Trophoblast cell (in vitro differentiated cells and primary cell): ENCODE measurements at places on chromosomes 16 and 17.
A peak's percentile ranks its signal among the peaks of the same experiment; 100 is the strongest.

GRCh38 chr17:32936186-32936893 is 8.4 kb downstream of the TMEM98 start:
- no peak for DNase-seq

DNA sequence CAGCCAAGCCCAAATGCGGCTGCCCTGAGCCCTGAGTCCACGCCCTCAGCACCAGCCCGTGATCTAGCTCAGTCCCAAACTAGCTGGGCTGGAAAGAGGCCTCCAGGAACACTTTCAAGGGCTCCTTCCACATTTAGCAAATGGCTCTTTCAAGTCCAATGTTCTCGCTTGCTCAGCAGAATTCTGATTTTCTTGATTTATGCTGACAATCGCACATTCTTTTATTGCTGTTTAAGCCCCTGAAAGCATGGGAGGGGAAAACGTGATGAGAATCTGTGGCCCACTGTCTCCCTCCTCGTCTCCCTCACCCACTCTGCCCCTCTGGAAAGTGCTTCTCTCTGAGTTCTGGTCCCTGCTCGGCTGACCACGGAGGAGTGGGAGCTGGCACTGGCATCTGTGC is 293.8 kb downstream of the FOXL1 start:
- no peak for DNase-seq

GRCh38 chr17:55641676-55642081 is 81.0 kb downstream of the TMEM100 start:
- DNase-seq, result peak; percentile 39

- no peak for DNase-seq
These were observed 60.0 kb upstream of the BCAR1 start for GRCh38 chr16:75311383-75311938.

DNA sequence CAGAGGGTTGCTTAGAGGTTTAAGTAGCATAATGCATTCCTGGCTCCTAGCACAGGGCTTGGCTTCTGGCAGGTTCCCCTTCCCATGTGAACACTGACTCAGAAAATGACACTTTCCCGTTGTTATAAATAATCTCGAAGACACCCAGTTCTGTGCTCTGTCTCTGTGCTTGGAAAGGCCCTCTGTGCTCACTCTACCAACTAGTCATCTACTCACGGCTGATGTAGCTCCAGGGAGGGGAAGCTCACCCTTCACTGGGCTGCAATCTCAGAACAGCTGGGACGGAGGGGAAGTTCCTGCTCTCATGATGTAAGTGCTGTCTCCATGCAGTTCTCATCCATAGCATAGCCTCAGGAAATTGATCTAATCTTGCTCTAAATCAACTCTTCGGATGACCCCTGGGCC is 230.5 kb upstream of the ASIC2 start:
- peak; percentile 53 for DNase-seq

- no peak for DNase-seq
These were observed 2.0 kb upstream of the CES3 start for GRCh38 chr16:66958857-66959703.

DNA sequence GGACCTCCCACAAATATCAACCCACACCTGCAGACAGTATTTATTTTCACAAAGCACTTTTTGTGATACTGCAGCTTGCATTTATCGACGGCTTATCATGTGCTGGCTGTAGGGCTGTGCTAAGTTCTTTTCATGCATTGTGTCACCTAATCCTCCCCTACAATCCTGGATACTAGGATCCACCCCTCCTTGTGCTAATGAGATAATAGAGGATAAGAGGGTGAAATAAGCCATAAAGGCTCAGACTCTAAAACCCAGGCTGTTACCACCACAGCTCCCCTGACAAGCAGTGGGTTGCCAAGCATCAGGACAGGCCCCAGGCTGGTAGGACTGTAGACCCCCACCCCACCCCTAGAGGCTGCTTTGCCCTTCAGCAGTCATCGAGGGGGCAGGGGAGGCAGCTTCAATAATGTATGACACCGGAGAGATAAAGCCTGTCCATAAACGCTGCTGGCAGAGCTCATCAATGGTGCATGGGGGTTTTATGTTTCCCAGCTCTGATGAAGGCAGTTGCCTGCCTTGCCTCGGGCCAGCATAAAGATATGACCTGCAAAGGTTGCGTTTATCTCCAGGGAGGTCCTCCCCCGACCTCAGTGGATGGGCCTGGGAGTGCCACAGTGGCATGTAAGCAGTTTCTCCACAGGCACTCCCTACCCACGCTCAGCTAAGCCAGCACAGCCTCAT is 73.9 kb upstream of the C16orf82 start:
- no peak for DNase-seq

DNA sequence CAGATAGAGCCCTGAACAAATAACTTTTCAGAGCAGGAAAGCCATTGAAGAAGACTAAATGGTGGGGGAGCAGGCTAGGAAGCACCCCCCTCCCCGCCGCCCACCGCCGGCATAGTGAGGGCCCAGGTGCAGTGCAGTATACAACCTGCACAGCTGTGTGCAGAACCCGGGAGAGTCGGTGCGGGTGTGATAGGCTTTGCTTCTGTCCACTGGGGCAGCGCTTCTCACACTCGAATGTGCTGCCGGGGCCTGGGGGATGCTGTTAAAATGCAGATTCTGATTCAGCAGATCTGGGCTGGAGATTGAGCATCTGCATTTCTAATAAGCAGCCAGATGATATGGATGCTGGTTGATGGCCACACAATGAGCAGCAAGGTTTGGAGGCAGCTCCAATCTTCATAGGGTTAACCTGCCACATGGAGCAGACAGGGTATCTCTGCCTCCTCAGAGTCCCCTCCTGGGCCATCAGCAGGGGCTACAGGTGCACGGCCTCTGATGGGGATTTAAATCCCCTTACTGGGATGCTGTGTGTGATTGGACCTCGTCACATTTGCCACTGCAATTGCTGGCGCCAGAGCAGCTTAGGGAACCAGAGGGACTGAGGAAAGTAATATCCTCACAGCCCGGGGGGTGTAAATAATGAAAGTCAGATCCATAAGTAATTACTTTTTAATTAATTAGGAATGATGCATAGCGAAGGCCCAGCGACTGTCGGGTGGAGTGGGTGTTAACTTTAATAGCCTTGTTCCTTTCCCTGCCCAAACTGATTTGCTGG is 172.0 kb upstream of the RPL38 start:
- no peak for DNase-seq

DNA sequence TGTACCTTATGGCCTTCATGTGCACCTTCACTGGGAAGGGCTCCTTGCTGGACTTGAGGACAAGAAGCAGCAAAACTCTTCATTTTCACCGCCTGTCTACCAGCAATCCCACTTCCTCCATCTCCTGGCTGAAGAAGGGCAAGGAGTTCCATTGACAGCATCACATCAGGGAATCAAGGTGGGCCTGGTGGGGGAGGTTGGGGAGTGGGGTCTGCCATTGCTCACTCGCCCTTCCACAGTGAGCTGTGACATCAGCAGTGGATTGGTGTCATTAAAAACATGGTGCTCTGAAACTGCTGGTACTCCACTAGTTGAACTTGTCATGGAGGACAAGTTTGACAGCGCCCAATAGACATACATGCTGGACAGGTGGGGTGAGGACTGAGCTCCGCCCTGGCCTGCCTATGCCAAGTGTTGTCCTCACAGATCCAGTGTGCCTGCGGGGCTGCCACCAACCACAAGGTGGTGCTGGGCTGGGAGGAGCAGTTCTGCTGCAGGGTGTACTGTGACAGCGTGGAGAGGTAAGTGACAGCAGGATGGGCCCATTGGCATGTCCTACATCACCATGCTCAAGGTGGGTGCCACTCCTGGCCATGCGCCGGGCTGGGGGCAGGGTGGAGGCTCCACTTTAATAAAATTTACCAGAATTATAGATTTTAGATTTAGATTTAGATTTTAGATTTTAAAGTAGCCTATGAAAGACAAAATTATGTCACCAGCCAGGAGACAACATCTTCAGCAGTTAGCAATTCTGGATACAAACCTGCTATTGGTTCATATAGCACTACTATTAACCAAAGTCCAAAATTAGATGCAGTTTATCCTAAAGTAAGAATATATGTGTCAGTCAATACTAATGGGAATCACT is 1729.1 kb downstream of the TP53TG3F start:
- peak; percentile 4 for DNase-seq

DNA sequence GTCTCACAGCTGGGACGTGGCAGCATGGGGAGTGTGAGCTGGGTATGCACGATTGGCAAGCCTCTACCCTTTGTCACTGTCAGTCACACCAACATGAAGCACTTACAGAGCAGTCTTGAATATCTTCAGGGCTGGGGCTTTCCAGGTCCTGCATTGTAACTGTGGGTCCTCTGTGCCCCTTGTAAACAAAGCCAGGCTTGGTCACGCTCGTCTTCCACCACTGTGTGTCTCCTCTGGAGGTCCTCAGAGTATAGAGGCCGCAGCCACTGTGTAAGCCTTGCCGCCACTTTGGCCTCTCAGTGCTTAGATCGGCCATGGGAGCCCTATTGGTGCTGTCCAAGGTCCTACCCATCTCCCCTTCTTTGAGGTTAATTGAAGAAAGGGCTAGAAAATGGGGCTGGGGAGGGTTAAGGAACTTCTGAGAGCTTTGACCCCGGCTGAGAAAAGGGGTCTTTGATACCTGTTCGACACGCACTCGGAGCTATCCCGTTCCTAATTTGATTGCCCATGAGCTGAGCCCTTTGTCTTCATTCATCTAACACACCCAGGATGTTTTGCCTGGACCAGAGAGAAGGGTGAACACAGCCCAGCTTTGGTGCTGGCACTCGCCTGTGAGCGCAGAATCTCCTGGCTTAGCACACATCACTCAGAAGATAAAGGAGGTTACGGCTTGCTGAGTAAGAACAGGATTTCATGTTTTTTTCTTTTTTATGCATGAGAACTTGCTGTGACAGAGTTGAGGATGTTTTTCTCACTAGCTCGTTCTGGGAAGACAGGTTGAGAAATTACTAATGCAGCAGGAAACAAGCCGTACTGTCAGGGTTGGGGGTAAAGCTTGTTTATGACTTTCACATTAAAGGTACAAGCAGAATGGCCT is 267.9 kb downstream of the CPPED1 start:
- DNase-seq, result no peak

DNA sequence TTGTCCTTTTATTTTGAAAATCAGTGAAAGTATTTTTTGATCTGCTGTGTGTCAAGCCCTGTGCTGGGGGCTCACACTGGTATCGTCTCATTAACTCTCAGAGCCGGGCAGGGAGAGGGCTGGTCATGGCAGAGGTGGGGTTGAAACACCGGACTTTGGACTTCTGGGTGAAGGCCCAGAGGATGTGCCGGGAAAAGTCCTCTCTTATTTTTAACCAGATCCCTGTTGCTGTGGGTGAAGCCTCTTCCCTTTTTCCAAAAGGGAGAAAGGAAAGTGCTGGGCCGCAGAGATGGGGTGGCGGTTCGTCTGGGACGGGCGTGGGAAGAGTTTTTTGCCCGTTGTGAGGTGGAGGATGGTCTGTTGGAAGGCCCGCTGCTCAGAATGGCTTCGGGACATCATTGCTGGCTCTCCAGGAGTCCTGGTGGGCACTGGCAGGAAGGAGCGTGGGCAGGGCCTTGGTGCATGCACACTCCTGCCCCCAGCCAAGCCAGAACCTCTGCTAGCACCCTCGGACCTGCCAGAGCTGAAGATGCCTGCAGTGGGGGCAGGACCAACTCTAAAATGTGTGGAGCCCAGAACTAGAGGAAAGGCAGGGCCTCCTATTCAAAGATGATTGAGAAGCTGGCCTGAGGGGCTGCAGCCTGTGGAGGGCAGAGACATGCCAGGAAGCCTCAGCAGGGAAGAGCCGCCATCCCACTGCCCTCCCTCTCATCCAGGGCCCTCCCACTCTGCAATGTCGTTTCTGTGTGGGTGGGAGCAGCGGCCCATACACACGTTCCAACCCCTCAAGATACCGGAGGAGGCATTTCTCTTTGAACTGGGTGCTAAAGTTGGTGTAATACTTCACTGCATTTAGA is 213.2 kb downstream of the CCDC182 start:
- no peak for DNase-seq

GRCh38 chr16:57471852-57472664 is 9.6 kb downstream of the POLR2C start:
- DNase-seq, result no peak

DNA sequence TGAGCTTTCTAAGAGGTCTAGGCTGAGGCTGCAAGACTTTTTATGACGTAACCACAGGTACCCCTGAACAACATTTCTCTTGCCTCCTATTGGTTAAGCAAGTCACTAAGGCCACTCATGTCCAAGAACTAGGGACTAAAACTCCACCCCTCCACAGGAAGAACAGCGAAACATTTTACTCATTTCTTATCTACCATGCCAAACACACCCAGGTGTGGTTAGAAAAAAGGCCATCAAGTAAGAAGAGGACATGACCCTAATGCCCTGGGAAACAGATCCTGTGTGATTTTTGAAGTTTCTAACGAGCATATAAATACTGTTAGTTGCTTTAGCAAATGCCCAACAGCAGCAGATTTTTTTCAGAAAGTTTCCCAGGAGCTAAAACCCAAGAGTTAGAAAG is 282.4 kb upstream of the DYNLRB2 start:
- DNase-seq, result no peak

DNA sequence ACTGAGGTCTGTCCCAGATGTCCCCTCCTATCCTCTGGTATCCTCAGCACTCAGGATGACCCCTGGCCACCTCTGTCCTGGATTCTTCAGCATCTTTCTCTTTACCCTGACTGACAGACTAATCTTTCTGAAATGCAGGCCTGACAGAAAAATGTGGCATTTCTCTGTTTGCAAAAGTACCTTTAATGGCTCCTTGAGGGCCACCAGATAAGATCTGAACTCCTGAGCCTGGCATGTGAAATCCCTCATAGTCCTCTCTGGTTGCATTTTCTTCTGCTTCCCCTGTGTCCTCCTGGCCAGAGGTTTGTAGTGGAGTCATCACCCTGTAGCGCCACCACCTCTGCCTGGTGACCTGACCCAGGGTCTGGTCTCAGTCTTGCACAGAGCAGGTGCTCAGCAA is 2.0 kb upstream of the ELMO3 start:
- DNase-seq, result peak; percentile 97

GRCh38 chr17:37239690-37240334 is 136.0 kb upstream of the C17orf78 start:
- no peak for DNase-seq

- peak; percentile 83 for DNase-seq
These were observed 42.6 kb downstream of the GDE1 start for GRCh38 chr16:19479302-19479721.

DNA sequence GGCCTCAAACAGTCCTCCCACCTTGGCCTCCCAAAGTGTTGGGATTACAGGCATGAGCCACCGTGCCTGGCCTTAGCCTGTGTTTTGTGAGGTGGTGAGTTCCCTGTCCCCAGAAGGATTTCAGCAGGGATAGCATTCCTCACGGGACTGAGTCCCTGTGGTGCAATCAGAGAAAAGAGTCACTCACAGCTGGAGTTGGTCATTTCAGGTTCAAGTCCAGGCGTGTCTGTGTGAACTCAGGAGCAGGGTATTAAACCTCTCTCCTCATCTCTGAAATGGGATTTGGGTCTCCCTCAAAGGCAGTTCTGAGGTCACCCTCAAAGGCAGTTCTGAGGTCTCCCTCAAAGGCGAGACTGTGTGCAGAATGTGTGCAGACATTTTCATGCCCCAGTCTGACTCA is 28.6 kb downstream of the NPTX1 start:
- peak; percentile 9 for DNase-seq
